ENCODE measurements at places on chromosomes 12 and 14.

DNA sequence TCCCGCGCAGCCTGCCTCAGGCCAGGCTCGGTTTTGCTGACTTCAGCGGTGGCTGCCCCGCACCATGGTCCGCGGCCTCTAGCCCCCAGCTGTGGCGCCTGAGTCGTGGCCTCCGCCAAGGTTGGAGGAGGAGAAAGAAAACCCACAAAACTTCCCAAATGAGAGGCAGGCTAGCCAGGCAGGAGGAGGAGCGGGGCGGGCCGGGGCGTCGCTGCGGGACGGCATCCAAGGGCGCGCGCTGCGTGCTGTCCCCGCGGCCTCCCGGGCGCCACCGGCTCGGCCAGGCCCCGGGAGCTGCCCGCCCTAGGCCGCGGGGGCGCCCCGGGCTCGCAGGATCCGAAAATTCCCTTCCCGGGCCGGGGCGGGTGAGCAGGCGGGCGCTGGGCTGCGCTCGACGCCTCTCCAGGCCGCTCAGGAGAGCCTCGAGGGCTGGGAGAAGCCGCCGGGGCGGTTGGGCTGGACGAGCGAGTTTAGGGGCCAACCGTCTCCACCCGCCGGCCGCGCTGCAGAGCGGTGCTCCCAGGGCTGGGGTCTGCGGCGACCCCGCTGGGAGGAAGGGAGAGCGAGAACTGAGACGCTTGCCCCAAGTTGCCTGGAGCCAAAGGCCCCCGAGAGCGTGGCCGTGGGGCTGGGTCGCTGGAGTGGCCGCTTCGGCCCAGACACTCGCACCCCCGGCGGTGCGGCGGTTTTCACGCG, at the start of gene EFS:
EFS (minus strand) TSS at position 137 of the 696 bp plus-strand sequence. CDS start 147 bp downstream, outside the sequence.
- DNase-seq: no peak

DNA sequence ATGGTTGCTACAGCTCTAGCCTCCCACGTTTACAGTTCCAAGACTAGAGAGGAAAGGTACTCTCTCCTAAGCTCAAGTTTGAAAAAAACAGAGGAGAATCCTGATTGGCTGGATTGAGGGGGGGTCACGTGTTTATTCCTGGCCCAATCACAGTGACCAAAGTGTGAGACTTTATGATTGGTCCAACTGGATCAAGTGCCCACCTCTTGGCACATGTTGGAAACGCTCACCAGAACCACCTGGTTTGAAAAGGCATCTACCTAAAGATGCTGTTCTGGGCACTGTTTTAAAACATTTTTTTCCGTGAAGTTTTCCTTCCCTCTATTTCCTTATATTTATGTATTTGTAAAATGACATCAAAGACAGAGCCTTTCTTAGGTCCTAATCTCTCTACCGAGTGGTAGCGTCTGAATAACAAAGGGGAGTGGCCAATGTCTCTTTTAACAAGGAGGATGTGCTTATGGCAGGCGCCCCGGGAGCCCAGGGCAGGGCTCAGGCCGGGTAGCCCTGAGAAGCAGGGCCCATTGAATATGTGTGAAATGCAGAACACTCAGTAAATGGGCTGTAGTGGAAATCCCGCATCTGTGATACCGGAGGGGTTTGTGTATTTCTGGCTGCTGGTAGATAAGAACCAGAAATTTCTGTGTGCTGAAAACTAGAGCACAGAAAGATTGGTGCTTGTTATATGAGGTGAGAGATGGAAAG, 146.2 kb downstream of the ATP23 start:
- no peak for DNase-seq

DNA sequence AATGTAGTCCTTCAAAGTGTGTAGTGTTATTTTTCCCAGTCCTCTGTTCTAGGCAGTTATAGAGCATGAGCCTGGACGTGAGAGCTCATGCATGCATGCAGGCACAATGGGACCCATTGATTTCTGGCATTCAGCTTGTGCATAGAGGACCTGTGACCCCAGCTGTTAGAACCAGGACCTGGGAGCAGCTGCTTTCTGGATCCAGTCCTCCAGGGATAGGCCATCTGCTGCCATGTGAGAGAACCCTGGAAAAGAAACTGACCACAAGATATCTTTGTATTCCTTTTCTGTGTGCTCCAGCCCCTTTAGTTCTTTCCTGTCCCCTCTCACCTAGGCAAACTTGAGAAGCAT, 76.9 kb downstream of the SUSD6 start:
- no peak for DNase-seq

GRCh38 chr12:109999983-110000505, 814 bp downstream of the ANKRD13A start:
- no peak for DNase-seq

DNA sequence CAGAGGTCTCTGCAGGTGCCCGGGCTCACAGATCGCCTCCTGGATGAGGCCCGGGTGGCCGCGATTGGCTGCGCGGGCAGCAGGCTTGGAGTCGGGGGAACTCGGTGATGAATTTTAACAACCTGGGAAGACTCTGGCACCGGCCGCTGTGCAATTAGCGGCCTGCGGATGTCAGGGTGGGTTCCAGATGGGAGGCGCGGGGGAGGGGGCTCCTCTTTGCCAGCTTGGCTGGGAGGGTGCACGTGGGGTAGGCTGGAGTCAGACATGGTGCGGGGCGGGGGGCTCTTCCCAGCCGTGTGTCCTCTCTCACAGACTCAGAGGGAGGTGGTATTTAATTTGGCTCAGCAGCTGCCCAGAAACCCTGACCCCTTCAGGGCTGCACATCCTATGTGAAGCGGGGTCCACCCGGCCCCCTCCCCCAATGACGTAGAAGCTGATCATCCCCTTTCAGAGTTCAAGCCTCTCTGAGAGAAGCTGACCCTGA, 81.4 kb downstream of the KIF26A start:
- no peak for DNase-seq

- DNase-seq: no peak
Observed at GRCh38 chr12:53182903-53183302, 2.2 kb upstream of the CSAD start.

GRCh38 chr14:93892923-93893558, 34.1 kb upstream of the FAM181A start:
- no peak for DNase-seq

- DNase-seq: no peak
Observed at GRCh38 chr12:126966498-126966897, 1300.5 kb upstream of the TMEM132C start.

GRCh38 chr14:93490001-93490400, 59.3 kb downstream of the UNC79 start:
- DNase-seq: no peak

GRCh38 chr14:55146425-55146824, 17.4 kb downstream of the LGALS3 start:
- DNase-seq: no peak

DNA sequence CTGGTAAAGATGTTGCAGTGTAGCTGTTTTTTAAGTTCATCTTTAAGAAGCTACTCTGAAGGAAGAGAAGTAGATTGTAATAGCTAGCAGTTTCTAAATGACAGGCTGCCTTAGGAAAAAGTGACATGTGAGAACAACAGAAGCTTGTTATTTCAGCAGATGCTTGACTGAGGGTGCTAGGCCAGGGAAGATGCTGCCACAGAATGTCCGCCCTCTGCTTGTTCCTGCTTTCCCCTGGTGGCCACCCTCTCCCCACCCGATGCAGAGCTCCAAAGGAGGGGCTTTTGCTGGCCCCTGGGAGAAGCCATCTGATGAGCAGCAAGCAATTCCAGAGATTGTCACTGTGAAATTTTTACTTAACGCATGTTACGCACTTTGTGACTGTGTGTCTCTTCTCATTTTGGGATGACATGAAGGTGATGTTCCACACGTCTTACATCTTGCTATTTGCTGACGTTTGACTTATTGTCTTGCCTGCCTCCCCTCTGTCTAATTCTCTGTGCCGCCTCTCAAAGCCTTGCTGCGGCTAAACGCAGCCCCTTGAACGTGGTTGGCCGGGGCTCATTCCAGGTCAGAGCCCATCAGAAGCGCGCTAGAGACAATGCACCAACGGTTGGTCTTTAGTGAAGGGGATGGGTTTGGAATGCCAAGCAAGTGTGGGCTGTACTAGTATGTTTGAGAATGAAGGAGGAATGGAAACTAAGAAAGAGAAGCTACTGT, 44.8 kb downstream of the WDR20 start:
- DNase-seq: no peak

DNA sequence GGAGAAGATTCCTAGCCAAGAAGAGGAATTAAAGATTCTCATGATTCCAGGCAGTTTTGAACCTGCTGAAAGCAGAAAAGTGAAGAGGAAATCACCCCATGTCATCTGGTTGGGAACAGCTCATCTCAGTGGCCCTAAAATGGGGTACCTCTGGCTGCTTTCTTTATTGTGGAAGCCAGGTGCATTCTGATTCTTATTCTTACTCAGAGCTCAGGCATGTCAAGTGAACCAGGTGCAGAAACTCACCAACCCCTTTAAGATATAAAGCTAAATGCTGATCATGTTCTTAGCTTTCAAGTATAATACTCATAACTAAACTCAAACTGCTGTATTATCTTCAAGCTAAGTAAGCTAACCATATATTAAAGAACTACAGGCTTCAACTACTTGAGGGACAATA, 253.9 kb upstream of the ARID2 start:
- DNase-seq: no peak

- no peak for DNase-seq
Observed at GRCh38 chr12:100899301-100899700, 104.7 kb downstream of the ANO4 start.

GRCh38 chr12:75239987-75240386, 30.3 kb upstream of the KCNC2 start:
- DNase-seq: no peak

DNA sequence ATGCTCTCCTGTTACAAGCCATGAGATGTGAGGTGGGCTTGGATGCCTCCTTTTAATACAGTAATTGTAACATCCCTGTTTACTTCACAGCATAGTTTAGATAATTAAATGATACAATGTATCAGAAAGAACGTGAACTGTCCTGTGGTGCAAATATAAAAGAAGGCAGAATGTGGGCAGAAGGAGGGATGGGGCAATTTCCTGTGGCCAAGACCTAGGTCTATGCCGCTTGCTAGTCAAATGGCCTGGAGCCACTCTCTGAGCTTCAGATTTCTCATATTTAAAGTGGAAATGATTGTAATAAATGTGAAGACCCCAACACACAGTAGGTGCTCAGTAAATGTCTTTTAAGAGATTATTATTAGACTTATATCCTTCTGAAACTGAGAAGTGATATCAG, 24.0 kb upstream of the EVL start:
- DNase-seq: no peak

GRCh38 chr12:52794479-52795331, 1.2 kb downstream of the KRT3 start:
- no peak for DNase-seq

DNA sequence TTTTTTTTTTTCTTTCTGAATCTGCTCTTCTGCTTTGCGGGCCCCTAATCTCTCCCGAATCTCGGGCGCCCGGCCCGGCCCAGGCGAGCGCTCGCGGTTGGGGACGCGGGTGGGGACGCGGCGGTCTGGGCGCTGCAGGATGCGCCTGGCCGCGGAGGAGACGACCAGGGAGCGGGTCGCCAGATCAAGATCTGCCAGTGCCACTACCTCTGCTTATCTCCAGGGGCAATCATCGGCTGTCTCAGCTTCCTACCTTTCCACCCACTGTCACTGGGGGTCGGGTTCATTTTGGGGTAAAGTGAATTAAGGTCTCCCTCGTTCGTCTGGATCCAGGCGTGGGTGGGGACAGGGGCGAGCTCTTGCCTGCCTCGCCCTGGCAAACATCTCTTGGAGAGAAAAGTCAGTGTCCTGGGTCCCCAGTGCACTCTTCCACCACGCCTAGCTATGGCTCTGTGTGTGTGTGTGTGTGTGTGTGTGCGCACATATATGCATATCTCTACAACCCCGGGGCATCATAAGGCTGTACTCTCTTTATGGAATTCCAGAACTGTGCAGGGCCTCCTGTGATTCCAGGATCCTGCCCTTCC, 422.3 kb downstream of the VRK1 start:
- no peak for DNase-seq

GRCh38 chr12:54980341-54980740, 4.2 kb downstream of the TESPA1 start:
- no peak for DNase-seq

DNA sequence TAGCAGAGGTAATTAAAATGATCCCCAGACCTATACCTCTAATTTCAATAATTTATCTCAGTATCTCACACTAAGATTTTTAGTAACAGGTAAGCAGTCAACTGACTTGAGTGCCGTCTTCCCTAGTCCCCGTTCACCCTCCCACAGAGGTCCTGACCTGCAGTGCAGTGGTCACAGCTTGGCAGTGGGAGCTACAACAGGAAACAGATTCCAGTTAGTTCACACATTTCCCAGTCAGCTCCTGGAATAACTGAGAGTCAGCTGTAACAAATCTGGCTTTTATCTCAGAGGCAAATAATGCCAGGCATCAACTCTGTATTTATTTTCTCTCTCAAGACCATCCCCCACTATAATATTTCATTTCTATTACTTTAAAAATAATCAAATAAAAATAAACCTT, 308.2 kb downstream of the ATP23 start:
- DNase-seq: no peak

DNA sequence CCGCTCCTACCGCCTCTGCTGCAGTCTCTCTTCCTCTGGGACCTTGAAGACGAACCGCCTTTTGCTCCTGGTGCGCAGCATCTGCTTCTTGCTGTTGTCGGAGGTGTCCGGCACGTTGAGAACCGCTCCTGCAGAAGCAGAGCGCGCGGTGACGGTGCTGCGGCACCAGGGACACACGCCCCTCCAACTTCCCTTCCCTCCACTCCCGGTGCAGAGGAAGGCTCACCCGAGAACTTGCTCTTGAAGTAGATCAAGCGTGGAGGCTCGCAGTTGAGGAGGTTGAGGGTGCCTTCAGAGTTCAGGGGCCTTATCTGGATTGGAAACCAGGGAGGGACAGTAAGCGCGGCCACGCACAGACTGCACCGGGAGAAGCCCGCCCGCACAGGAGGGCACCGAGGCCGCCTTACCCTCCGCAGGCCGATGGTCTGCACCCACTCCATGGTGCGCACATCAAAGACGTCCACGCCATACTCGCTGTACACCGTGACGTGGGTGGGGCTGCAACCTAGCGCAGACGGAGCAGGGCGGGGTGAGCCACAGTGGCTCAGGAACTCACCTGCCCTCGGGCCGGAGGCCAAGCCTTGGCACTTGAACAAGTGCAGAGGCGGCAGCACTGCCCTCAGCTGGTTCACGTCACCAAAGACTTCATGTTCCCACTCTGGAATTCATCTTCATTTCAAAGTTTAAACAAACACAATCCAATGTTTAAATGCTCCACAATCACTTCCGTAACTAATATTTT, 17.5 kb downstream of the AMN start:
- no peak for DNase-seq

DNA sequence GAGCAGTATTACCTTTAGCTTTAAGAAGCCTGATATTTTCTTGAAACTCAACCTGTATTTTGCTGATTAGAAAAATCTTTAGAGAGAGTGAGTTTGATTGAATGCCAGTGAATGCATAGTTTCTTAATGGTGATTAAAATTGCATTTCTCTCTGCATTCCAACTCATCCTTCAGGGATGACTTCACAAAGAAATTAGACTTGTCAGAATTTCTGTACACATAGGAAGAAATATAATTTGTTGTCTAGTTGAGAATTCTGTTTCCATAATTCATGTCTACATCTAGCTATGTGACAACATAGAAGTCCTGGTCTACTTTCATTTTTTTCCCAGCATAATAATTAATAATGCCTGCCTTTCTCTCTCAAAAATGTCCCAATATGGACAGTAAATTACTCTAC, 136.6 kb downstream of the OTOGL start:
- DNase-seq: no peak

GRCh38 chr12:22880807-22881206, 255.8 kb downstream of the ETNK1 start:
- DNase-seq: no peak

- DNase-seq: peak; percentile 76
Observed at GRCh38 chr14:65229748-65230728, 127.7 kb upstream of the MAX start.
